ENCODE measurements at places on chromosomes 16 and 17.

GRCh38 chr16:20849589-20850390 lies 43.5 kb downstream of the REXO5 start:
- peak; percentile 60 for DNase-seq

GRCh38 chr17:28747051-28747691 lies 3.4 kb downstream of the TRAF4 start:
- peak; percentile 96 for DNase-seq

DNA sequence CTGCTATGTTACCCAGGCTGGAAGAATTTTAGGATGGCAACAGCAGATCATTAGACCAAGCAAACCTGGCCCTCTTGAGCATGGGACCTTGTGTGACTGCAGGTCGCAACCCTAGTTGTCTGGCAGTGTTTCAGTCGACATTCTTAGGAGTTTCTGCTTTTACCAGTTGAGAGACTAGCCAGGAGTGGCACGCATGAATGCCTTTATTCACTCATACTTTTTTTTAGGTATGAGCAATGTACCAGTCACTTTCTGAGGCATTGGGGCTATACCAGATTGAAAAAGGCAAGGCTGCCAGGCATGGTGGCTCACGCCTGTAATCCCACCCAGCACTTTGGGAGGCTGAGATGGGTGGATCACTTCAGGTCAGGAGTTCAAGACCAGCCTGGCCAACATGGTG lies 28.2 kb upstream of the HAS3 start:
- no peak for DNase-seq

- DNase-seq, result no peak
Measured at GRCh38 chr16:53518550-53519416, 15.8 kb upstream of the AKTIP start.

- peak; percentile 52 for DNase-seq
Measured at GRCh38 chr17:50219939-50220465, 18.6 kb upstream of the COL1A1 start.

- DNase-seq, result peak; percentile 87
Measured at GRCh38 chr17:2867441-2868424, 71.5 kb downstream of the RAP1GAP2 start.

GRCh38 chr16:57485916-57486857 lies at the start of gene DOK4:
Gene DOK4 (minus strand): TSS chr16:57486493. CDS start chr16:57479507, 6,986 bp downstream.
- DNase-seq, result peak; percentile 23

Measured in ELF-1 (cell line).